ENCODE measurements at places on chromosomes 2 and 18.

- no peak for DNase-seq
These were observed 186.4 kb downstream of the TNS1 start for GRCh38 chr2:217816396-217816869.

- DNase-seq = no peak
These were observed 69.6 kb upstream of the RMDN2 start for GRCh38 chr2:37855283-37856041.

DNA sequence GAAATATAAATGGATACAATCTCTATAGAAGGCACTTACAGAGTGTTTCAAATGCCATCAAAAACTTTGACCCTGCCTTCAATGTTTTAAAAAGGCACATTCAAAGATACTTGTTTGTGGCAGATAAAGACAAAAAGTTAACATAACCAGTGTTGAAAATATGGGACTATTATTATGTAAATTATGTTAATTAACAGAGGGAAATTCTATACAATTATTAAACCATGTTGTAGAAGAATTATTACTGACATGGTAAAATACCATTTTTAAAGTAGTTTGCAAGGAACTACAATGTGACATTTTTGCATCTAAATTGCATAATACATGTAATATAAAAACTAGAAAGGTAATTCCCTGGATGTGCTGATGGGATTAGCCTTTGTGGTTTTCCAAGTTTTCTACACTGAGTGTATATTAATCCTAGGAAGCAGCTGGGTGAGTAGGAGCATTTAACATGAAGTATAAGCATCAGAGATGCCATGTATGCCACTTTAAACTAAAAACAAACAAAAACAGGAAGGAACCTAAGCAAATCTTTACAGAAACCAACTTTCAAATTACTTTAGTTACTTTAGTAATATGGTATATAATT, 21.7 kb downstream of the MIB1 start:
- DNase-seq = no peak

GRCh38 chr2:234245945-234246344, 195.4 kb downstream of the SPP2 start:
- no peak for DNase-seq

DNA sequence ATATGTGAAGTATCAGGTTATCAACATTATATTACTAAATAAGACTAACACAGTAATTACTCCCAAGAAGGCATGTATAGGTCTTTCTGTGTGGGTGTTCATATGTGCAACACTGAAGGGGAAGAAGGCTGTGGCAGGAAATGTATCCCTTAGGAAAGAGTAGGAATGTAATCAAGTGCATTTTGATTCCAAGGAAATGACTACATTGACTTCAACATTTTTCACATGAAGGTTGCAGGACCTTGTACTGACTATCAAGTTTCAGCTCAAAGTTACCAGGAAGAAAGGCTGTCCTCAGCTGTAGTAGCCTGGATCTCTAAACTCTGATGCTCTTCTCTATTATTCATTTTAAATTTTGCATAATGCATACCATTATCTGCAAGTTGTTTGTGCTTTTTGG, 680.8 kb downstream of the NYAP2 start:
- no peak for DNase-seq

- no peak for DNase-seq
These were observed 151.5 kb downstream of the NCK2 start for GRCh38 chr2:105895990-105896764.

DNA sequence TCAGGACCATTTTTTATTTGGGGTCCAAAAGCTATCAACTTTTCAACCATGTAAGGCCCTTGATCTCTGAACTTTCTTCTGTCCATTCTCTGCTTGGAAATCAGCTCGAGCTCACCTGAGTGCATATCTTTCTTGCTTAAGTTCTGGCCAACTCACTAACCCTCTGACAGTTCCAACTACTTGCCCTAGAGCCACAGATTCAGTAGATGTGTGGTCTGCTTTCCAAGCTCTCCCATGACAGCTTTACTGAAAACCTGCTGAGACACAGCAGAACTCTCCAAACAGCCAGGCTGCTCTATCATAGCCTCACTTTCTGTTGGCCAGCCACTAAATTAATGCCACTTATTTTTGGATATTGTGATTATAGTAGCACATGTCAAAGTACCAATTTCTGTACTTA, 21.2 kb upstream of the IKZF2 start:
- DNase-seq = no peak

DNA sequence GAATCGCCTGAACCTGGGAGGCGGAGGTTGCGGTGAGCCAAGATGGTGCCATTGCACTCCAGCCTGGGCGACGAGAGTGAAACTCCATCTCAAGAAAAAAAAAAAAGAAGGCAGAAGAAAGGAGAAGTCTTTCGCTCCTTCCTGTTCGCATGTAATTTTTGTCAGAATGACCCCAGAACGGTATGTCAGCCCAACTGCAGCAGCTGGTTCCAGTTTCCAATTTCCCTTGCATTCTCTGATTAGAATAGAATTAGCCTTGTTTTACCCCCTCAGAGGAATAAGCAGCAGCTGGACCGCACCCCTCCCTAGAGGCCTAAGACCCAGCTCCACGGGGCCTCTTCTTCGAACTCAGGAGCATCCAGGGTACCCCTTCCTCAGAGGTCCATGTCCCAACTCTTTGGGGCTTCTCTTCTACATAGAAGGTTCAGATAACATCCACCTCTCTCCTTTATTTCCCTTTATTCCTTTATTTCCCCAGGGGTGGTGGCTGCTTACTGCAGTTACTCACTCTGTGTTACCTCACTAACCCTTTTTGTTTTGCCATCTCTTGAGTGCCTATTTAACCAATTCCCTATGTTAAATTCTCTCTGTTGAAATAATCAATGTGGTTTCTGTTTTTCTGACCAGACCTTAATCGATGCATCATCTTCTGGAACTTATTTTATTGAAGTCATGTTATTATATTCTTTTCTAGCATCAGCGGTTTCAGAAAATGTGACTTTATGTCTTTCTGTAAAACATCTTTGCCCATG, 7.2 kb upstream of the PUM2 start:
- DNase-seq = no peak

- DNase-seq = no peak
These were observed 382.8 kb downstream of the OSR1 start for GRCh38 chr2:18975506-18976167.

GRCh38 chr2:85865539-85866164, 23.1 kb downstream of the ST3GAL5 start:
- DNase-seq = no peak

GRCh38 chr18:24987303-24988252, 364.4 kb downstream of the ZNF521 start:
- no peak for DNase-seq

DNA sequence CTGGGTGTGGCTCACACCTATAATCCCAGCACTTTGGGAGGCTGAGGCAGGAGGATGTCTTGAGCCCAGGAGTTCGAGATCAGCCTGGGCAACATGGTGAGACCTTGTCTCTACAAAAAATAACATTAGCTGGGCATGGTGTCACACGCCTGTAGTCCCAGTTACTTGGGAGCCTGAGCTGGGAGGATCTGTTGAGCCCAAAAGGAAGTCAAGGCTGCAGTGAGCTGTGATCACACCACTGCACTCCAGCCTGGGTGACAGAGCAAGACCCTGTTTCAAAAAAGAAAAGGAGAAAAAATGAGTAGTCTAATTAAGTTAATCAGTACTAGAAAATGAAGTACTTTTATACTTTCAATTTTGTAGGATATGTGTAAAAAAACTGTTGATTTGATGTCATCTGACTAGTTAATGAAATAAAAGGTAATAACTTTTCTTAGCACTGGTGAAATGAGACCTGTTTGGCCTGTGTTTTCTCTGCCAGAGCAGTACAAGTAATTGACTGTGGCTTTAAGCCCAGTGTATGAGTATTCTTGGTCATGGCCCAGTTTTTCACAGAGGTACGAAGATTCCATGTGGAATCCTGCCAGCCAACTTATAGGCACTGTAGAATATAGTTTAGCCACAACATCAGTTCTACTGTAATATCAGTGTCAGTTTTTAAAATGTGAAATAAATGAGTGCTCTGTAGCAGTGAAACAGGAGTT, 35.8 kb downstream of the MFSD6 start:
- no peak for DNase-seq

GRCh38 chr18:24560511-24560981, 100.1 kb downstream of the HRH4 start:
- DNase-seq = peak; percentile 19

- no peak for DNase-seq
These were observed 34.2 kb downstream of the MRPL35 start for GRCh38 chr2:86233436-86233835.

GRCh38 chr2:235834781-235835180, 333.4 kb downstream of the GBX2 start:
- DNase-seq = no peak

Data from H7 (cell line).